ENCODE measurements at places on chromosomes 3 and 15.
A peak's percentile ranks its signal among the peaks of the same experiment; 100 is the strongest.

GRCh38 chr3:82475306-82475705 is 713.9 kb upstream of the GBE1 start:
- DNase-seq = no peak

- DNase-seq = no peak
Observed at GRCh38 chr3:97979610-97980009, 7.4 kb upstream of the RIOX2 start.

DNA sequence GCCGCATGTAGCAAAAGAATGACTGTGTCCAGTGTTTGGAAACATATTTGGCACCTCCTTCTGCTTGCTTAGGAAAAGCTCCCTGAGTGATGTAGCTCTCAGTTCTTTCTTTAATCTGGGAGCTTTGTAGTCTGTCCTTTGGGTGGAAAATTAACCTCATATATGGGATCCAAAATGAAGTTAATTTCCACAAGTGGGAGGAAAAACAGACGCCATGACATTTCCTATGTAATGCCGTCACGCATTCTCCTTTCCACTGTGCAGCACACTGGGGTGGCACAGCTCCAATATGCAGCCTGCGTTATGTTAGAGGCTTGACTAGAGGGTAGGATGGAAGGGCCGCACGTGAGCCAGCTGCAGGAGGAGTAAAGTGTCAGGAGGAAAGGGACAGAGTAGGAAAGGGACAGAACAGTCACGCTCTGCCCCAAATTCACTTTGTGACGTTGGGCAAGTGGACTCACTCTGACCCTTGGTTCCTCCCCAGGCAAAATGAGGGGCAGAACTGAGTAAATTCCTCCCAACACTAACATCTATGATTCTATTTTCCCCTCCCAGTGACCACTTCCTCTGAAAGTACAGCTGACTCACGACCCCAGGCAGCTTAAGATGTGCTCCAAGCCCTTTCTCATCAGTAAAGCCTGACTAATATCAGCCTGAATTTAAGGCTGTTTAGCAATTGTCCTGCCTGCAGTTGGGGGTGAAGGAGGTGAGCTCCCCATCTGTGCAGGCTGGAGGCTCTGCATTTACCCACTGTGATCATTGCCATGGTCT is 176.5 kb upstream of the PFN2 start:
- peak; percentile 69 for DNase-seq

DNA sequence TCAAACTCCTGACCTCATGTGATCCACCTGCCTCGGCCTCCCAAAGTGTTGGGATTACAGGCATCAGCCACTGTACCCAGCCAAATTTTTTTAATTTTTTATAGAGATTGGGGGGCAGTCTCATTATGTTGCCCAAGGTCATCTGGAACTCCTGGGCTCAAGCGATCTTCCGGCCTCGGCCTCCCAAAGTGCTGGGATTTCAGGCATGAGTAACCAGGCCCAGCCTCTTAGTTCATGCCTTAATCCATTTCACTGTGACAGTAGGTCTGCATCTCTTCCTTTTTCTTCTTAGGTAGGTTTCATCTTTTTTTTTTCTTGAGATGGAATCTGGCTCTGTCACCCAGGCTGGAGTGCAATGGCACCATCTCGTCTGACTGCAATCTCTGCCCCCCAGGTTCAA is 37.3 kb upstream of the PPP4R2 start:
- no peak for DNase-seq

DNA sequence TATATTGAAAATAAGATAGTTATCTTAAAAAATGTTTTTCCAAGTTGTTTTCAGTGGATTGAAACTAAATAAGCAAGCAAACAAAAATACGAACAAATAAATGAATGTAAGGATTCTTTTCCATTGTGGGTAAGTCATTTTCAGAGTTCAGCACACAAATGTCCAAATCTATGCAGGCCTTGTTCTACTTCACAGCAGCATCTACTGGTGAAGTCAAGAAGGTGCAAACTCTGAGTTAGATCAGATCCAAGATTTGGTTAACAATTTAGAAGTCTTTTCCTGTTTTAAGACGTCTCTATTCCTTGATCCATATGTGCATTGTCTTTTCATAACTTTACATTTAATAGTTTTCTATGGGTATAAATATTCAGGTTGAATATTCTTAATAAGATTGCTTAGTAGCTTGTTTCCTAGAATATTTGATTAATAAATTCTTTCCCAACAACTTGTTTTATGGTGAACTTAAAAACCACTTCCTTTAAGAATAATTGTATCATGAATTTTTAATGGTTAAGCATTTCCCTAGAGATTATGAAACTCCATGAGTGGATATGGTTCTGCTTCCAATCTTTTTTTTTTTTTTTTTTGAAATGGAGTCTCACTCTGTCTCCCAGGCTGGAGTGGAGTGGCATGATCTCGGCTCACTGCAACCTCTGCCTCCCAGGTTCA is 10.5 kb downstream of the PTX3 start:
- no peak for DNase-seq

DNA sequence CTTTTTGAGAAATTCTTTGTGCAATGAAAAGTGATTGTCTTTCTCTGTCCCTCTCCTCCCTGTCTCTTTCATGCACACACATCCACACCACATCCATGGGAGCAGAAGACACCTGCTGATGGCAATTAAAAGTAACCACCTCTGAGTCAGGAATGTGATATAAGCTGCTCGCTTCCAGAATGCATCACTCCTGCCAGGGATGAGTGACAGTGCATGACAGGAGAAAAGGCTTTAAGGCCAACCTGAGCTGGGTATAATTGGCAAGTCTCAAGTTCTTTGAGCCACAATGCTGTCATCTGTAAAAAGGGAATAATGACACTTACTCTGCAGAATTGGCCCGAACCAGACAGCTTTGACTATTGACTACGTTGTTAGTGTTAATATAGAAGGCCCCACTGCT is 59.6 kb downstream of the UBP1 start:
- DNase-seq = no peak

- DNase-seq = no peak
Observed at GRCh38 chr3:46873521-46873920, 4.0 kb upstream of the PTH1R start.
